Foreskin melanocyte (primary cell): ENCODE measurements at places on chromosomes 1 and 21.

DNA sequence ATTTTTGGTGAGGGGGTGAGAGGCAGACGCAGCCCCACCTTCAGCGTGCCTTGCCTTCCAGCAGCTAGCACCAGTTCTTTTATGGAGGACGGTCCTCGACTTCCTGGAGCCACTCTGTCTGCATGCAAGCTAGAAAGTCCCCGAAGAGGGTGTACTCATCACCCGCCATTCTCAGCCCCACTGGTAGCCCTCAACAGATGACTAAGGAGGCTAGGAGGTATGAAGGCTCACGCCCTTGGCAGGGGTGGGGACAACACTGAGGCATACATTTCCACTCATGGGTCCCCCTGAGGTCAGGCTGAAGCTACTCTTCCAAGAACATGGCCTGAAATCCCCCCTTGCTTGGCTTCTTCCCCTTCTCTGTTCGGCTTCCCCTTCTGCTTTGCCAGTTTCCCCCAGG lies 8.9 kb upstream of the PTPRF start:
- DNase-seq, result no peak

- peak; percentile 29 for DNase-seq
These were observed 655.4 kb downstream of the LTN1 start for GRCh38 chr21:28337315-28337714.

DNA sequence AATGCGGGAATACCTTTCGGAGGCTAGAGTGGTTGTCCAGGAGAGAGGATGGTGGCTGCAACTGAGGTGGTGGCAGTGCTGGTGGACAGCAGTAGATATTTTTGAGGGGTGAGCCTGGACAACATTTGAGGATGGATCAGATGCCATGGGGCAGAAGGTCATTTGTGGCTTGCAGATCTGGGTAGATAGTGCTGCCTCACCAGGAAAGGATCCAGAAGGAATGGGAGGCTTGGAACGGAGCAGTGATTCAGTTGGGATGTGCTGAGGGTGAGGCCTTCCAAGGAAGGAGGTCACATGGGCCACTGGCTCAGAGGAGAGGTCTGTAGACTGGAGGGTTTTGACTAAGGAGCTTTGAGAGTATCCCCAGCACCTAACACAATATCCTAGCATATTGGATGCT lies 110.8 kb upstream of the KAZN start:
- no peak for DNase-seq

DNA sequence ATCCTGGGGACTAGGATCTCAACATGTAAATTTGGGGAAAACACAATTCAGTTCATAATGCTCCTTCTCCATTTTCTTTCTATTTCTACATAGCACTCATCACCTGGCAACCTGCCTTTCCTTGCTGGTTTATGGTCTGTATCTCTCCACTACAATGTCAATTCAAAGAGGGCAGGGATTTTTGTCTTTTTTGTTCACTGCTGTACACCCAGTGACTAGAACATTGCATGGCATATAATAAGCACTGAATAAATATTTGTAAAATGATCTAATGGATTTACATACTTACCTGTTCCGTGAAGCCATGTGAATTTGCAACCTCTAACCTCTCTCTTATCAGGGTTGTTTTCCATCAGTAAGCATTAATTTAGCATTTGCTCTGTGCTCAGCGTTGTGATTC lies 27.4 kb upstream of the TBX15 start:
- no peak for DNase-seq

- DNase-seq, result no peak
These were observed 592.7 kb downstream of the USP25 start for GRCh38 chr21:16322454-16322853.

DNA sequence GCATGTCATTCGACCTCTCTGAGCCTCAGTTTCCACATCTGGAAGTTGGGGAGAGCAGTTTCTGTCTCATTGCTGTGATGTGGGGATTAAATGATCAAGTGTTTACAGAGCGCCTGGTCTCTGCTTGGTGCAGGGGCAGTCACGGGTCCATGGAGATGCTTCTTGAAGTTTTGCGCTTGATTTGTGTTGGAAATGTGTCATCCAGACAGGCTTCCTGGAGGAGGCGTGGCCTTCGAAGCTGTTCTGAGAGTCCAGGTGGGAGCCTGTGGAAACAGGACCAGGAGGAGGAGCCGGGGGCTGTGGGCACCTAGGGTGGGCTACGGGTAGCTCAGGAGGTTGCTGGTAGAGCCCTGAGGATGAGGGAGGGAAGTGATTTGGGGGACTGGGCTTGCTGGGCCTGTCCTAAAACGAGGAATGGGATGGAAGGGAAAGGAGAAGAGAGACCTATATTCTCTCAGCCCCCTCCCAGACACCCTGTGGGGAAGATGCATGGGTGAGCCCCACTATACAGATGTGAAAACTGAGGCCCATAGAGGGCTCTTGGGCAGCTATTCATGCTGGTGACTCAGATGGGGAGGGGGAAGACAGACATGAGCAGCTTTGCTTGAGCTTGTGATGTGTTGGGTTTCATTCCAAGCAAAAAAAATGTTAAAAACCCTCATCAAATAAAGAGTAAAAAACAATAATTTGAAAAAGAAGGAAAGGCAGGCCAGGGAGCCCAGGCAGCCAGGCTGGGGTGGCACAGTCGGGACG lies 107.2 kb upstream of the WNT4 start:
- no peak for DNase-seq

GRCh38 chr1:183417772-183418491 lies at the start of gene NMNAT2:
Gene NMNAT2 (minus strand): TSS chr1:183418380. CDS start chr1:183418267, 113 bp downstream.
- no peak for DNase-seq

GRCh38 chr1:89807983-89808382 lies 12.8 kb upstream of the LRRC8D start:
- no peak for DNase-seq

DNA sequence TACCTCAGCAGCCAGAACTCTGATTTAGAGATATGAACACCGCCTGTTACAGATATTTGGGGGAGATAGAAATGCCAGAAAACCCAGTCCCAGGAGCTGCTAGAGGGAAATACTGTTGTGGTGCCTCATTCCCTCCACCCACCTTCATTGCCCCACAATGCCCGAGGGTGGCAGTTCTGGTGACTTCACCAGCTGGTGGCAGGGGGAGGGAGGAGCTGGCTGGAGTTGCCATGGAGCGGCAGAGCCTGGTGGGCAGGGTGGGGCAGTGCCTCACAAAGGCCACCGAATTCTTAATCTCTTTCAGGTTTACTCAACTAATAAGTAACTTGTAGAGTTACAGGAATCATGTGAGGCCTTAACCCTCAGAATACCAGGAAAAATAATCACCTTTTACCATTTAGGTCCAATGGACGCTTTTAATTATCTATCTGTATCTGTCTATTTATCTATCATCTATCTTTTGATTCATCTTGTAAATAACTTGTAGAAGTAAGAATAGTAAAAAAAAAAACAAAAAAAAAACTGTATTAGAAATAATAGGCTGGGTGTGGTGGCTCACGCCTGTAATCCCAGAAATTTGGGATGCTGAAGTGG lies 11.7 kb upstream of the S100A11 start:
- peak; percentile 89 for DNase-seq

DNA sequence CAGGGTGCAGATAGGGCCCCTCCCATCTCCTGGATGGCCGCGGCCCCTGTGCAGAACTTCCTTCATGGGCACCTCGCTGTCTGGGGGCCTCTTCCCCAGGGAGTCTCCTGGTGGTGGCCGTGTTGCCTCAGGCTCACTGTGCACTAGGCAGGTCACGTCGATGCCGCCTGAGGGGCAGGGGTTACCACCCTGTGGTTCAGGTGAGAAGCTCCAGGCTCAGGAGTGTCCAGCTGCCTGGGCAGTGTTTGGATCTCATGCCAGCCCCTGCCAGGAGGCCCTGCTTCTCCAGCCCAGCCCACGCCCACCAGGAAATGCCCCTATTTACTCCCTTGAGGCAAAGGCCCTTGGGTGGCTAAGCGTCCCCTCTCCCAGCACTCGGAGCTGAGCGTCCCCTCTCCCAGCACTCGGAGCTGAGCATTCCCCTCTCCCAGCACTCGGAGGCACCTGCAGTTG lies 2.1 kb downstream of the ITGB2 start:
- DNase-seq, result no peak

GRCh38 chr1:15386164-15386749 lies 23.4 kb upstream of the EFHD2 start:
- peak; percentile 33 for DNase-seq

DNA sequence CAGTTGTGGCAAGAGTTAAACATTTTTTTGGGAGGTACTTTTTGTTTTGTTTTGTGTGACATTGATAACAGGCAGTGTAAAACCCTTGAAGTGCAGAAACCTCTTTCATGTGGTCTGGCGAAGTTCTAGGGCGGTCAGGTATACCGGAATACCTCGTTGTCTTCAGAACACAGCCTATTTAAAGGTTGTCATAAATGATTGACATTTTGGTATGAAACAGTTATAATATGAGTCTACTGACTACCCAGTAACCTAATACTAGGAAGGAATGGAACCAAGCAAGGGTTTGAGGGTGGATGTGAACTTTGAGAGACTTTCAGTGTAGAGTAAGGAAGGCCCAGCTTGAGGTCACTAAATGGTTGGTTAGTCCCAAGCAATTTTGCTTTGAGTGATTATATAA lies 40.5 kb downstream of the PATJ start:
- no peak for DNase-seq

DNA sequence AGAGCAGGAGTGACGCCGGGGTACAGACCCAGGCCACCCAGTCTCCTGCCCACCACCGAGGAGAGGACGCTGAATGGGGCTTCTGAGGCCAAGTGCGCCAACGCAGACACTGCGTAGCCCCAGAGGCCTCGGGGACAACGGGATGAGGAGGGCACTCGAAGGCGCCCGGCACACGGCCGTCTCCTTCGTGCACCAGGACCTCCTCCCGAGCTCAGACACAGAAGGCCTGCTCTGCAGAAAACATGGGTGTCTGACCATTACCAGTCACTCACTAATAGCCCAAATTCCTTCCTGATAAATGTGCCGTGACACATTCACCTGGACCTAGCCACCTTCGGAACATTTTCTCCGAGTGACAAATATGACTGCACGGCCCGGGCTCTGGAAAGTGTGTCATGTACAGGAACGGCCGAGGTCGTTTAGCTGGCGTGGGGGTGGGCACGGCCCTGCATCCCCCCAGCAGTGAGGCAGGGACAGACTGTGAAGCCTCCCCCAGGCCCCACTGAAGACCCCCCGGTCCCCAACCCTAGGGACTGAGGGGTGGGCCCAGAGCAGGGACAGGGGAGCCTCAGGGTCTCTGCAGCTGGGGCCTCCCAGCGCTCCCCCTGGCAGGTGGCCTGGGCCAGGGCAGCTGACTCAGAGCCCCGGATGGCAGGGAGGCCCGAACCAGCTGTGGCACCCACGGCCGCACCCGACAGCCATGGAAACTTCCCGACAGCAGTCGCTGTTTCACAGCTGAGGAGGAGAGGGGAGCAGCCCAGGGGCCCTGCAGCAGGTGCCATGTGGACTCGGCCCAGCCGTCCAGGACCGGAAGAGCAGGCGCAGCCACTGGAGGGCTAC lies 16.7 kb upstream of the COL6A2 start:
- DNase-seq, result no peak
